ENCODE measurements at places on chromosomes 12 and 14. TPM values are rescaled to one million over a fixed set of nuclear protein-coding genes. Genes with fewer than 3 reads are reported as not detected.

GRCh38 chr12:117967043-117967442, 1.7 kb downstream of the KSR2 start:
- no peak for ATAC-seq

DNA sequence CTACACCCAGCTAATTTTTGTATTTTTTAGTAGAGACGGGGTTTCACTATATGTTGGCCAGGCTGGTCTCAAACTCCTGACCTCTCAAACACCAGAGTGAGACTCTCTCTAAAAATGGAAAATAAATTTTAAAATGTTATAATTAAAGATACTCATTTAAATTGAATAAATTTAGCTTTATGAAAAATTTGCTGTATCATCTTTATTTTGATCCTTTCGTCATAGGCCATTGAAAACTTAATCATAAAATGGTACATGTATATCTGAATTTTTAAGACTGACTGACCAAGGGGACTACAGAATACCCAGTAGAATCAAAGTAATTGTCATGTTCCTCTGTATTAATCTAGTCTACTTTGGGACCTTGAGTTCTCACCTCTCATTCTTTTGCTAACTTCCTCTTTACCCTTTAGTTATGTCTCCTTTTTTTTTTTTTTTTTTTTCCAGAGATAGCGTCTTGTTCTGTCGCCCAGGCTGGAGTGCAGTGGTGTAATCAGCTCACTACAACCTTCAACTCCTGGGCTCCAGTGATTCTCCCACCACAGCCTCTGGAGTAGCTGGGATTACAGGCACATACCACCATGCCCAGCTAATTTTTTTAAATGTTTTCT, 9.5 kb downstream of the RAB5B start:
- ATAC-seq: no peak

GRCh38 chr14:93936926-93937325, 9.8 kb downstream of the FAM181A start:
- ATAC-seq: no peak

- ATAC-seq: peak; percentile 2
Measured at GRCh38 chr12:100199023-100199346, 1.6 kb upstream of the ACTR6 start.

DNA sequence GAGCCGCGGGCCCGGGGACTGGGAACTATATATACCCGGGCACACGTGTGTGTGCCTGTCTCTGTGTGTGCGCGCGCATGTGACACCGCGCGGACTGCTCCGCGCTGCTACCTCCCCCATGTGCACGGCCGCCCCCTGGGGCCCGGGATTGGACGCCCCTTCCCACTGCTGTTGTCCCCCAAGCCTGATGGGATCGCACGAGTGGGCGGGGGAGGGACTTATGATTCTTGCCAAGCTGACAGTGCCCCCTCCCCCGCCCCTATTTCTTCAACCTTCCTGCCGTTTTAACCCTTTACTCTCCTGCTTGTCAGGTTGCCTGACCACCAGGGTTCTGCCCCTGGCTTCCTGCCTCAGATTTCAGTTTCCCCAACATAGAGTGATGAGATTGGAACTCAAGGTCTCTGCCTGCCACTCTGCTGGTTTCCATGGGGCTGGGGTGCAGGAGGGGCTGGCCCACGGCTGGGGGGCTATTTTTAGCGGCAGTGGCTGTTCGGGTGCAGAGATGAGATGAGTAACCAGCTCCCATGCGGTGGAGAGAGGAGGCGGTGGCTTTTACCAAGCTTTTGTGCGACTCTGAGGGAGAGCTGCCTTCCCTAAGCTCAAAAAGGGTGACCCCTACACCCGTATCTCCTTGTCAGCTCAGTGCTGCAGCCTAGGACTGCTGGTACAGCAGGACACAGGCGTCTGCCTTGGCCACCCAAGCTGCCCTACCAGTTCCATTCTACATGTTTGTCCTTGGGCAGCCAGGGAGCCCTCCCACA, at the start of gene DDN:
TSS of gene DDN (minus strand) at position 5 of the 761 bp plus-strand sequence. CDS start 88 bp downstream, outside the sequence.
- peak; percentile 57 for ATAC-seq

IL22 gene
- 0.44 TPM for total RNA-seq

ITPK1 gene
- total RNA-seq: 22.1 TPM

Data from esophagus mucosa (tissue), 1 donor.